Fibroblast of villous mesenchyme (primary cell): ENCODE measurements at places on chromosomes 4 and X. TPM values are rescaled to one million over a fixed set of nuclear protein-coding genes. Genes with fewer than 3 reads are reported as not detected.

DNA sequence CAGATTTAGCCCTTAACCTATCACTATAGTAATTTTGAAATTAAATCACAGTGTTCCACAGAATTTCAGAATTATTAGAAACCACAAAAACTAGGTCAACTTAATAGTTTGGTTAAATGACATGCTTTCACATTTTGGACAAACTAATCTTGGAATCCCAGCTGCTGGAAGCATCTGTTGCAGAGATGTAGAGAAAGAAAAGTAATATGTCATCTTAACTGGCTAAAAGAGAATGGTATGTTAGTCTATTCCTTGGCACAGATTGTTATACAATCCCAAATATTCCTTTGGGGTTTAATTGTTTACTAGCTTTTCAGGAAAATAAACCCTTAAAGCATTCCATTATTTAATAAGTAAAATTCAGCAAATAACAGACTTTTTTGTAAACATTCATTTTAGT is 519.9 kb downstream of the IL15 start:
- no peak for DNase-seq

The HSPA4L gene
- 2.3 and 6.5 TPM in 2 replicates for total RNA-seq

- DNase-seq = no peak
These were observed 47.6 kb downstream of the RTL5 start for GRCh38 chrX:72084114-72084513.

GRCh38 chrX:139862208-139862607 is 70.6 kb downstream of the ATP11C start:
- no peak for DNase-seq

- DNase-seq = no peak
These were observed 344.8 kb downstream of the ANK2 start for GRCh38 chr4:113394108-113394729.

DNA sequence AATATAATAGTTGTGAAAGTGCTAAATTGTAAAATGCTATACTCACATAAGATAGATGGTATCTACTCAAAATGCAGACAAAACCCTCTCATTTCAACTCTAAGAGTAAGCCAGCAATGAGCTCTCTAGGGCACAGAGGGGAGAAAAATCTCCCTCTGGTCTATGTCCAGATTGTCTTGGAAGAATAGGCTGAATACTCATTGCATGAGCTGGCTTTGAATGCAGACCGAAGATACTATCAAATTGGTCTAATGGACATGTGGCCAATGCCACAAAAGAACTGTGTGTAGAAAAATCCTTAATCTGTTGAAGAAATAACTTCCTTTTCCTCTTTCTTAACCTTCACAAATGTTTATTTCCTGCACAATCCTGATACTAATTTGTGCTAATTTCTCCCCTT is 3.5 kb downstream of the ZXDA start:
- peak; percentile 30 for DNase-seq
